ENCODE measurements at places on chromosomes 7 and 10.

- DNase-seq = peak; percentile 9
Measured at GRCh38 chr10:95655571-95656290, 780 bp downstream of the ALDH18A1 start.

- no peak for DNase-seq
Measured at GRCh38 chr10:71264345-71265200, 52.2 kb downstream of the UNC5B start.

DNA sequence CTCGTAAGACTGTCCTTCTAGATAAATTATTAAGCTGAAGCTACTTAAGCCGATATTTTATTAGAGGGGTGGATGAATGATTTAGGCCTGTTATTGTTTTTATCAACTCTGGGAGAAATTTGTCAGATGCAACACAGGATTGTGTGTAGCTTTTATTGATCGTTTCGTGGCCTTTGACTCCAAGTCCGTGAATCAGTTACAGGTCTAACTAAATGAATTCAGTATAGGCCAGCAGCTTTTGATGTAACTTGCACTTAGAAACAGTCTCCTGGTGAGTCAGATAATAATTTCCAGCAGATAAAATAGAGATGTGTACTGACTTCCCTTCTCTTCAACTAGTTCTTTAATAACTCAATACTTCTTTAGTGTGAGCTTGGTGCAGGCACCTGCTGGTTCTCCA lies 341.7 kb upstream of the SMIM30 start:
- no peak for DNase-seq

DNA sequence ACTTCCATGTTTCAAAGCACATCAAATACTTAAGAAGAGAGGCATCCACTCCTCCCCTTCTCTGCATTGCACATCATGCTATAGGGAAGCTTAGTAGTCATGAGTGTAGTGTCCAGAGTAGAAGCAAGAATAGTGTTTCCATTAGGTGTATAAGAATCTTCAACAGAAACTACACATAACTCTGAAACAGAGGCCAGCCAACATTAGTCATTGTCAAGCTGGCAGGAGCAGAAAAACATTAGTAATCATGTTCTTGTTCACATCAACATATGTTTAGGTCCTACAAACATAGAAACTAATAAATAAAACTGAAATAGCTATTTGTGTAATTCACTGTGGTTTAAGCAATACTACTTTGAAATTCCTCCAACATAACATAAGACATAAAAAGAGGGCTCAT lies 370.2 kb downstream of the PPP1R3A start:
- no peak for DNase-seq

GRCh38 chr10:90963331-90963730 lies 42.4 kb upstream of the ANKRD1 start:
- DNase-seq = no peak

- no peak for DNase-seq
Measured at GRCh38 chr10:117656385-117657367, 114.1 kb downstream of the EMX2 start.

DNA sequence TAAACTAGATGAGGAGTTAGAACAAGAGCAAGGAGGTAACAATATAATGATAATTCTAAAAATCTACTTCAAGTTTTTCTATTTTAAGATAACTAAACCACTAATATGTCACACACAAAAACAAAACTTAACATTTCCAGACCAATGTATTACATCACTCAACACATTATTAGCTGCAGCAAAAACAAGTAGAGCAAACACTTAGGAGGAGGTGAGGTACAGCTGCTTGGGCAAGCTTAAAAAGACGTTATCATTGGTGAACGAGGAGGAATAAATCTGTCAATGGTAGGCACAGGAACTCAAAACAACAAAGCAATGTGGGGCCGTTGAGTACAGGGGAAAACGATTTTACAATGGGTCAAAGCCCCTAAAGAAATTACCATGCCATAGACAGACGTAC lies 58.8 kb downstream of the EZH2 start:
- no peak for DNase-seq

All from stimulated activated naive CD4-positive, alpha-beta T cell treated with Interleukin-2 at 50 U/mL for 16 hours (primary cell).